Right cardiac atrium (tissue), 5 donors: ENCODE measurements at places on chromosomes 6 and 20. TPM values are rescaled to one million over a fixed set of nuclear protein-coding genes. Genes with fewer than 3 reads are reported as not detected.

Gene GPRC6A
- total RNA-seq = not detected

Gene TCP11
- total RNA-seq = not detected

Gene CGAS
- total RNA-seq = 0.79 TPM

Gene MRPS26
- total RNA-seq = 39.8 TPM

Gene AIF1
- total RNA-seq = 24.4 TPM

Gene E2F1
- total RNA-seq = 1.1 TPM

Gene GABRR1
- total RNA-seq = not detected
